Type B pancreatic cell (in vitro differentiated cells): ENCODE measurements at places on chromosomes 7 and 10. TPM values are rescaled to one million over a fixed set of nuclear protein-coding genes. Genes with fewer than 3 reads are reported as not detected.

Gene PODXL
- total RNA-seq, result 25.5 and 44.1 TPM in 2 replicates

Gene HHEX
- total RNA-seq, result 6.6 and 6.7 TPM in 2 replicates

Gene SPDYE11
- not detected in 2 replicates for total RNA-seq

Gene SHH
- 24.9 and 28.3 TPM in 2 replicates for total RNA-seq

Gene GIMAP2
- total RNA-seq, result not detected in 2 replicates

Gene PUS7
- 15.5 and 25.4 TPM in 2 replicates for total RNA-seq

Gene OR2A25
- total RNA-seq, result not detected in 2 replicates

Gene SRRM3
- total RNA-seq, result 4.0 and 8.4 TPM in 2 replicates

Gene MSS51
- 1.8 and 2.8 TPM in 2 replicates for total RNA-seq

Gene CTBP2
- 101 and 113 TPM in 2 replicates for total RNA-seq

Gene DRGX
- total RNA-seq, result 0.21 and 0.22 TPM in 2 replicates

Gene FXYD4
- total RNA-seq, result 0.97 and 3.1 TPM in 2 replicates

Gene NEBL
- 24.5 and 55.3 TPM in 2 replicates for total RNA-seq

Gene LLCFC1
- total RNA-seq, result not detected in 2 replicates

Gene MSANTD7
- 15.3 and 18.1 TPM in 2 replicates for total RNA-seq

Gene DTX2
- total RNA-seq, result 30.1 and 30.6 TPM in 2 replicates

Gene STEAP1
- 2.9 and 3.4 TPM in 2 replicates for total RNA-seq

Gene ANKRD61
- total RNA-seq, result 0.31 TPM in 1 of 2 replicates, not detected in the other

Gene FUOM
- 20.4 and 21.7 TPM in 2 replicates for total RNA-seq

Gene GRID2IP
- total RNA-seq, result 0.43 and 1.6 TPM in 2 replicates

Gene WEE2
- total RNA-seq, result not detected in 2 replicates

Gene NKX2-3
- not detected in 2 replicates for total RNA-seq

Gene TMEM130
- 0.17 and 1.2 TPM in 2 replicates for total RNA-seq

Gene GNGT1
- 0.14 TPM in 1 of 2 replicates, not detected in the other for total RNA-seq

Gene ELAPOR2
- 29.5 and 39.8 TPM in 2 replicates for total RNA-seq

Gene SPAG6
- total RNA-seq, result 1.9 and 6.6 TPM in 2 replicates

Gene CCZ1B
- 49.5 and 70.0 TPM in 2 replicates for total RNA-seq

Gene SLC13A1
- 0.07 and 0.14 TPM in 2 replicates for total RNA-seq

Gene HOXA5
- total RNA-seq, result 55.0 and 77.7 TPM in 2 replicates

Gene CRPPA
- total RNA-seq, result 2.8 and 2.9 TPM in 2 replicates

Gene NYAP1
- total RNA-seq, result 2.1 and 6.3 TPM in 2 replicates
